Globus pallidus (tissue), 1 donor: ENCODE measurements at places on chromosomes 6 and 20.
A peak's percentile ranks its signal among the peaks of the same experiment; 100 is the strongest.

DNA sequence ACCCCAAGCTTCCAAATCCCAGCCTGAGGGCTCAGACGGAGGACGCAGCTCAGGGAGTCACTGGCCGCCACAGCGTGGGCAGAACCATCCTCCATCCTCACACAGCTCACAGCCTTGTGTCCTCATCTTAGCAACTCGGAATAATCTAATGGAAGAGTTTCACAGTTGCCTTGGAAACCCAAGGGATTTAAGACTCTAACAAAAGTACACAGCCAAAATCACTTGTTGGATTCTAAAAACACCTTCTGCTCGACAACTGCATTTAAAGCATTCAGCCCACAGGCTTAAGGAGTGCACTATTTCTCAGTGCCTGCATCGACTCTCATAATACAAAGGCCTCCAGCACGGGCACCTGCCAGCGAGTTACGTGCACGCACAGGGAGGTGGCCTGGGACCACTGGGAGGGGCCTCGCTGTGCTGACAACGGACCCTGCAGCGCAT lies 45.4 kb downstream of the ZBTB46 start:
- no peak for DNase-seq

- DNase-seq, result no peak
Measured at GRCh38 chr20:61185181-61185580, 66.9 kb upstream of the CDH4 start.

GRCh38 chr6:77143659-77144447 lies 319.4 kb downstream of the HTR1B start:
- no peak for DNase-seq

GRCh38 chr6:161626132-161626676 lies 352.3 kb upstream of the AGPAT4 start:
- DNase-seq, result no peak

DNA sequence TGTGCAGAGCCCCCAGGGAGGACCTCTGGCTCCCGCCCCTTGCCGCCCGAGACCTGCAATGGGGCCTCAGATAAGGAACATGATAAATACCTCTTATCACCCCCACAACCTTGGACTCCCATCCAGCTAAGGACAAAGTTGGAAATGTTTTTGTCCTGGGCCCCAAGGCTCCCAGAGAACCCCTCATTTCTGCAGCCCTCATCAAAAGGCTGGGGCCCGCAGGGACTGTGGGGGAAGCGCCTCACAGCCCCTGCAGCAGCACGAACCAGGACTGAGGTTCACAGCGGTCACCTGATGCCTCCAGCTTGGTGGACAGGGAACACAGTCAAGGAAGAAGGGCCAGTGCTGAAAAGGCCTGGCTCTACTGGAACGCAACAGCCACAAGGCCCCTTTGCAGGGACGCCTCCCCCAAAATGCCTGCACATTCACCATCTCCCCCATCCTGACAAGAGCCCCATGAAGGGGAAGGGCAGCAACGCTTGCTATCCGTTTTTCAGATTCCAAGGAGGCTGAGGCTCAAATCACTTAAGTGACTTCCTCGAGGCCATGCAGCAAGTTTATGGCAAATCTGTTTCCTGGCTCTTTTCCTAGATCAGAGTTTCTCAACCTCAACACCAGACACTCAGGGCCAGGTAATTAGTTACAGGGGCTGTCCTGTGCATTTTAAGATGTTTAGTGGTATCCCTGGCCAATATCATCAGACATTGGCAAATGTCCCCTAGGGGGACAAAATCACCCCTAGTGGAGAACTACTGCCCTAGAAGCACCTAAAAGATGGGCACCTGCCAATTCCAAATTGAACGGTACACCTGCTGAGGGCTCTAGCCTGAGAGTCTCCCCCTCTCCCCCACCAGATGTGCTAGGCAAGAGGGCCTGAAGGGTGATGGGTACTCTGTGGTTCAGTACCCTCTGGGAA lies 10.6 kb downstream of the TFEB start:
- DNase-seq, result peak; percentile 10

DNA sequence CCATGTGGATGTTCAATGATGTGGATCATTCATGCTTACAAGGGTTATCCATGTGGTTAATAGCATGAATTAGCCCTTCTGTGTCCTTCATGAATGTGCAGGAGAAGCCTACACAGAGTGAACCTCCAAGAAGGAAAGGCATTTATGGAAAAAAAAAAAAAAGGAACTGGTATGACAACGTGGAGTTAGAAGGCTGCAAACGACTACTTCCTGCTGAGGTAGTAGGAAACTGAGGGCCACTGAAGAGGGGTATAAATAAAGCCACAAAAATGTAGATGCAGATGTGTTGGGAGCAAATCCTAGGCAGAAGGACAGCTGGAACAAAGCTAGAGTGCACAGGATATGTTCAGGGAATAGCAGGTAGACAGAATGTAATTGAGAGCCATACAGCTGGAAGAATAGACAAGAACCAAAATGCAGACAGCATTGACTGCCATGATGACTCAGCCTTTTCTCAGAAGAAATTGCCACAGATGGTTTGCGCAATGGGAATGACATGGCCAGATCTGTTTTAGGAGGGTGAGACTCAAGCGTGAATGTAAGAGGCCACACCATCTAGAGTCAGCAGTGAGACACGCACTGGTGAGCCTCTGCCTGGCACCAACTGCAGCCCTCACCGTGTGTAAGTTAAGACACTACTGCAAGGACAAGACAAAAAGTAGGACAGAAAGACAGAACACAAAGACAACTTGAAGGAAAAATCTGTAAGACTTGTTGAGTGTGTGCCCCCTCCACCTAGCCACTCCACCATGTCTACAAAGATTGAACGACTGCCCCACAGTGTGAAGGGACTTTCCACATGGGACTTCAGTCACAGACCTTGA lies 79.8 kb downstream of the KIF13A start:
- DNase-seq, result peak; percentile 48

GRCh38 chr6:108235127-108235526 lies 25.7 kb downstream of the SNX3 start:
- DNase-seq, result no peak

- peak; percentile 7 for DNase-seq
Measured at GRCh38 chr6:111057074-111057752, 30.1 kb upstream of the SLC16A10 start.

DNA sequence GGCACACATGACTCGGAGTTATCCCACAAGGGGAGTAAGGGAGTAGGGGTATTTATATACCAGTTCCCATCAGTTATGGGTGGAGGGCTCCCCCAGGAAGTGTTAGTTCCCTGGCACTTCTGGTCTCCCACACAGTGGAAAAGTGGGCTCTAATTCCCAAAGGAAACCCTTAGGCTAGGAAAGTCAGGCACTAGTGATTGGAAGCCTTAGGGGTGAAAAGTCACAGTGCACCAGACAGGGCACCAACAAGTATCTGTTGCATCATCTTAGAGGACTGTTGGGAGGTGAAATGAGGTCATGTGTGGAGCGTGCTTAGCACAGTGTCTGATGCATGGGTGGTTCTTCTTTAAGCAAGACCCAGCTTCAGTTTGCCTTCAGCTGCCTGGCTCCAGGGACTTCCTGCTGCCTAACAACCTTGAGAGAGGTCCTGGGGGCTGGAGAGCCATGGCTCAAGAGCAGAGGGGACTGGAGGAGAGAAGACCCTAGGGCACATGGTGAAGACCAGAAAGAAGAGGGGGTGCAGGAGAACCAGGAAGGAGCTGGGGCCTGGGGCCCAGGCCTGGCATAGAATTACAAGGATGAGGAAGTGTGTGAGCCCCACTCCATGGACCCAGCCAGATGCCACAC lies 7.5 kb upstream of the FOXP4 start:
- no peak for DNase-seq

- DNase-seq, result no peak
Measured at GRCh38 chr20:1810572-1810925, 84.7 kb upstream of the SIRPA start.

- no peak for DNase-seq
Measured at GRCh38 chr6:91304521-91304920, 717.6 kb upstream of the MAP3K7 start.

GRCh38 chr6:51598171-51598570 lies 489.2 kb downstream of the PKHD1 start:
- no peak for DNase-seq

DNA sequence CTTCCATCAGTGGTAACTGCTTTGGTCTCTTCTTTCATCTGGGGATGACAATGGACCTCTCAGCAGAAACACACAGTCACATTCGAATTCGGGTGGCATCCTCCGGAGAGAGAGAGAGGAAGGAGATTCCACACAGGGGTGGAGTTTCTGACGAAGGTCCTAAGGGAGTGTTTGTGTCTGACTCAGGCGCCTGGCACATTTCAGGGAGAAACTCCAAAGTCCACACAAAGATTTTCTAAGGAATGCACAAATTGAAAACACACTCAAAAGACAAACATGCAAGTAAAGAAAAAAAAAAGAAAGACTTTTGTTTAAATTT lies 6.1 kb downstream of the EDN1 start:
- no peak for DNase-seq

DNA sequence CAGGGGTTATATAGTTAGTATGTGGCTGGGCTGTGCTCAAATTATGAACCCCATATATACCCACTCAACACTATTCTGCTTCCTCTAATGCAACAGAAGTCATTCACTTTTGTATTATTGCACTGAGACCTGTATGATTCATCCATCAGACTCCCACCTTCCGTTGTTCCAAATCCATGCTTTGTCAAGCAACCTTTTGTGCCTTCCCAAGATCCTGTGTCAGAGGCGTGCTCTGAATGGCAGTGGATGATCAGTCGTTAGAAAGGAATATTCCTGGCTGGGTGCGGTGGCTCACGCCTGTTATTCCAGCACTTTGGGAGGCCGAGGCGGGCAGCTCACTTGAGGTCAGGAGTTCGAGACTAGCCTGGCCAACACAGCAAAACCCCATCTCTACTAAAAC lies 103.2 kb downstream of the SH3BGRL2 start:
- no peak for DNase-seq

DNA sequence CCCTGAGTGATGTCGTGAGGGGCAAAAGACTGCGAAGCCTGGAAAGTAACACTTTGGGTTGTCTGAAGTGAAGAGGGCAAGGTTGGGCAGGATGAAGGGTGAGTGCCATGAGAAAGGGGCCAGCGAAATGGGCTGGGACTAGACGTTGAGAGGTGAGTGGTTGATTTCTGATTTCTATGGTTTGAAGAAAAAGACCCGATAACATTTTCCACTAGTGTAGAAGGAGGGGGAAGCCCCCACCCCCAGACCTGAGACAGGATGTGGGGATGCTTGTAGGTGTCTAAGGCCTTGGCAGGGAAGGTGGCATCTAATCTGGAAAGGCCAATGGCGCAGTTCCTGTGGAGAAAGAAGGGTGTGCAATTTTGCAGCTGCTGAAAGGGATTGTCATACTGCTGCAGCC lies 25.3 kb upstream of the KIF3B start:
- no peak for DNase-seq

GRCh38 chr20:46358346-46359058 lies 47.9 kb downstream of the ELMO2 start:
- DNase-seq, result no peak

GRCh38 chr20:58554541-58554940 lies 39.3 kb upstream of the APCDD1L start:
- no peak for DNase-seq

DNA sequence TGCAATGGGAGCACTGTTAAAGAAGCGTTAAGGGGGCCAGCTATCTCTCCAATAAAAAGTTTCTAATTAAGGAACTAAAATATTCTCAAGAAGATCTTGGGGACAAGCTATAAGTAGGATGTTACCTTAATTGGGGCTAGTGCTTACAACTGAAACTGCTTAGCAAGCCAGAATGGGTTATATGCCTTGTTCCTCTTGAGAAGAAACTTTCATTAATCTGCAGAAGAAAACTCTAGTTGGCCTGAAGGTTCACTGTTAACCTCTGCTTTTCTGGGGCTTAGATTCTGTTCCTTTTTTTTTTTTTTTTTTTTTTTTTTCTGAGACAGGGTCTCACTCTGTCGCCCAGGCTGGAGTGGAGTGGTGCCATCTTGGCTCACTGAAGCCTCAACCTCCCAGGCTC lies 82.2 kb downstream of the BACH2 start:
- no peak for DNase-seq

- no peak for DNase-seq
Measured at GRCh38 chr6:44122801-44123200, 4.5 kb downstream of the MRPL14 start.

- no peak for DNase-seq
Measured at GRCh38 chr6:148203281-148203925, 139.2 kb upstream of the SASH1 start.

- no peak for DNase-seq
Measured at GRCh38 chr6:33757906-33758305, 11.2 kb upstream of the IP6K3 start.

GRCh38 chr6:157258878-157259277 lies 64.4 kb downstream of the TMEM242 start:
- no peak for DNase-seq

DNA sequence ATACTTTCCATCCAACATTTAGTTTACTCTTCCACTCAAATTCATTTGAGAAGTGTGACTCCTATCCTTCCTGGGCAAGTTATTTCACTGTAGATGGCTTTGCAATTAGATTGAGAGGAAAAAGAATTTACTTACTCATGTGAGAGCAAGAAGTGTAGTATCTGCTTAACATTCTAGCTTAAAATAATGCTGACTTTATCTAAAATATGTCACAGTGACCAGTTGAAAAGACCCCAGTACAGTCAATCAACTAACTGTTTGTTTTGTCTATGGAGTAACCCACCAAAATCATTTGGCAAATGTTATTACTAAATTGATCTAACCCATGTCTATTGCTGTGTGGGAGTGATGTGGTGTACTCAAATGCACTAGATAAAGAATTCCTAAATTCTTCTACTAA lies 8.9 kb upstream of the TCF21 start:
- DNase-seq, result no peak

DNA sequence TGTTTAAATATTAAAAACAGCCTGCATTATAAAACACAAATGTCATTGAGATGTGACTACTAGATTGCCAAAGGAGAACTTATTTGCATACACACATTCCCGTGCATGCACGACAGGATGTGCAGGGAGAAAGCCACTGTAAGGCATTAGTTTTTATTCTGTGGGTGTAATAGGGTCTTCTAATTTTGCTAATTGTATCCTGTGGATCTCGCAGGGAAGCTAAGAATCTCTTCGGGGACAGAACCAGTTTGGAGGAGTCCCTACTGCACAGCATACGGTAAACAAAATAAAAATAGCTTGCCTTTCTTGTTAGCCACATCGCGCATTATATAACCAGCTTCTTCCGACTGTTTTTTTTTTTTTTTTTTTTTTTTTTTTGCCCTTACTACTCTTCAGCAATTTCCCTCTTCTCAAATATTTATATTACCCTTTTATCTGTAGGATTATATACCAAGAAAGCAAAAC lies 2.0 kb downstream of the ATXN1 start:
- DNase-seq, result peak; percentile 62

GRCh38 chr20:43948455-43948854 lies 33.8 kb downstream of the TOX2 start:
- no peak for DNase-seq

GRCh38 chr20:50527068-50527605 lies 17.0 kb downstream of the PTPN1 start:
- DNase-seq, result no peak

GRCh38 chr6:11607383-11607782 lies 69.8 kb downstream of the TMEM170B start:
- DNase-seq, result no peak

DNA sequence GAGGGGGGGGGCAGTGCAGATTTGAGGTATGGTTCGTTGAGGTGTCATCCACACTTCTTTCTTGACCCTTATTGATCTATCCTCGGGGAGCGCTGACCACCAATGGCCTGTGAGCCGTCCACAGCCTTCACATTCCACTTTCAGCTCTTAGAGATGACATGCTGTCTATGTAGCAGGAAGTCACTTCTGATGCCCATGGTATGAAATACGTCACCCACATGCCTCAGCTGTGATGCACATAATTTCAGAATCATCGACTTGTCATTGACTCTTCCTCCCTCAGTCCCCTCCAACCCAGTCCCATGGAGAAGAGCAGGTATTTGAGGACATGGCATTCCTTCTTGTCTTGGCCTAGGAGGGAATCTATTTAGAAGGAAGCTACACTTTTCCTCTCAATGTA lies 4.7 kb upstream of the ADGRF5 start:
- DNase-seq, result no peak
